ELR (cell line): ENCODE measurements at places on chromosomes 2 and 18.
A peak's percentile ranks its signal among the peaks of the same experiment; 100 is the strongest.

- peak; percentile 80 for DNase-seq
Measured at GRCh38 chr18:3814816-3815215, 364.8 kb downstream of the TGIF1 start.

- DNase-seq = peak; percentile 26
Measured at GRCh38 chr2:161556440-161556839, 67.8 kb upstream of the SLC4A10 start.

GRCh38 chr2:112960230-112960825 is 17.5 kb upstream of the IL36G start:
- no peak for DNase-seq

DNA sequence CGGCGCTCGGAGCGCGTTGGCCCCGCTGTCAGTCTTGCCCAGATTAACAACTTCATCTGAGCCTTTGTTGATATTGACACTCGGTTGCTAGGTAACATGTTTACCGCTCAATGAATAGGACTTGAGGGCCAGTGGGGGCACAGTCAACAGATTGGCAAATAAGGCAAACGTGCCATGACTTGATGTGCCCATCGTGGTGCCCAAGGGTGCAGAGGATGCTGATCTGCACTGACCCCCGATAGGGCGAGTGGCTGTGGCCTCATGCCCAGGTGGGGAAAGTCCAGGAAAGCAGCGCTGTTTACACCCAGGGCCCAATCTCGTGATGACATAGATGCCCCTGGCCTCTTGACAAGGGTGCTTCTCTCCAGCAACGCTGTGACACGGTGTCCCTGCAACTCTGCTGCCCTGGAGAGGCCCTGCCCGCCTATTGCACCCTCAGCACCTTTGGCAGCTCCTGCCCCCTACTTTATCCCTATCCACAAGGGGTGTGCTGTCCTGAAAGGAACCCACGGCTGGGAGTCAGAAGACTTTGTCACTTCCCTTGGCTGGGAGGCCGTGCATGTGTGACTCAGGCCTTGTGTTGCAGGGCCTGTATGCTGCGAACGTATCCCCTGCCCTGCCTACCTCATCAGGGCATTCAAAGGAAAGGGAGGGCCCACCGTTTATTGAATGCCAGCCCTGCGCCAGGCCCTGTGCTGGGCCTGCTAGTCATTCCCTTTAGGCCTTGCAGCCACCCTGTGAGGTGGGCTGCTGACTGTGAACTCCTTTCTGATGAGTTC is 158.0 kb downstream of the INHBB start:
- DNase-seq = peak; percentile 81

GRCh38 chr2:199882667-199883066 is 28.4 kb upstream of the C2orf69 start:
- DNase-seq = no peak

- DNase-seq = no peak
Measured at GRCh38 chr2:15107137-15107536, 454.0 kb downstream of the NBAS start.

DNA sequence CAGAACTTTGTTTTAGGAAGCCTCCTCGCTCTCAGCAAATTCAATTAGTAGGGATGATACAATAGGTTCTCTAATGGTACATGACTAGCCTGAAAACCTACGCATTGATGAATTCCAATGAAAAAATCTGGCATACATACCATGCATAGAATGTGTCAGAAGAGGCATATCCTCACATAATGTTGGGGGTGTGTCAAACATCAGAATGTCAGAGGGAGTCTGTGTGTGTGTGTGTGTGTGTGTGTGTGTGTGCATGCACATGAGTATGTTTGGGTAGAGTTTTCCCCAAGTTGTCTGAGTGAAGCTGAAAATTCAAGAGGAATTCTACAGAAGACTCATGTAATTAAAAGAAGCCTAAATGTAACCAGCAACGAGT is 78.5 kb downstream of the FIGN start:
- peak; percentile 41 for DNase-seq

DNA sequence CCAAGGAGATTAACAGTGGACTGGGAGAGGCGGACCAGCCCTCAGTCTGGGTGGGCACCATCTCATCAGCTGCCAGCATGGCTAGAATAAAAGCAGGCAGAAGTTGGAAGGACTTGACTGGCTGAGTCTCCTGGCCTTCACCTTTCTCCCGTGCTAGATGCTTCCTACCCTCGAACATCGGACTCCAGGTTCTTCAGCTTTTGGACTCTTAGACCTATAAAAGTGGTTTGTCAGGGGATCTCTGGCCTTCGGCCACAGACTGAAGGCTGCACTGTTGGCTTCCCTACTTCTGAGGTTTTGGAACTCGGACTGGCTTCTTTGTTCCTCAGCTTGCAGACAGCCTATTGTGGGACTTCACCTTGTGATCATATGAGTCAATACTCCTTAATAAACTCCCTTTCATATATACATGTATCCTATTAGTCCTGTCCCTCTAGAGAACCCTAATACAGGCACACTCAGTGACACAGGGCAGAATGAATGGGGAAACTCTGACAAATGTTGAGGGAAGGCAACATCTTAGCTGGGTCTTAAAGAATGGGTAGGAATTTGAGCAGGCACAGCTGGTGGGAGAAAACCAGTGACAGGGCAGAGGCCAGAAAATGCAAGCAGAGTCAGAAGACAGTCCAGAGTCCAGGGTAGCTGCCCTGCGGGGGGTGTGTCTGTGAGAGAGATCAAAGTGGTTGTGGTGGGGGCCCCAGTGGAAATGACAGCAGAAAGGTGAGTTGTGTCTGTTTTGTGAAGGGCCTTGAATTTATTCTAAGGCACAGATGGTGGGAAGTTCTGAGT is 108.1 kb upstream of the CD302 start:
- no peak for DNase-seq

- DNase-seq = no peak
Measured at GRCh38 chr2:31505111-31505510, 75.6 kb downstream of the SRD5A2 start.

DNA sequence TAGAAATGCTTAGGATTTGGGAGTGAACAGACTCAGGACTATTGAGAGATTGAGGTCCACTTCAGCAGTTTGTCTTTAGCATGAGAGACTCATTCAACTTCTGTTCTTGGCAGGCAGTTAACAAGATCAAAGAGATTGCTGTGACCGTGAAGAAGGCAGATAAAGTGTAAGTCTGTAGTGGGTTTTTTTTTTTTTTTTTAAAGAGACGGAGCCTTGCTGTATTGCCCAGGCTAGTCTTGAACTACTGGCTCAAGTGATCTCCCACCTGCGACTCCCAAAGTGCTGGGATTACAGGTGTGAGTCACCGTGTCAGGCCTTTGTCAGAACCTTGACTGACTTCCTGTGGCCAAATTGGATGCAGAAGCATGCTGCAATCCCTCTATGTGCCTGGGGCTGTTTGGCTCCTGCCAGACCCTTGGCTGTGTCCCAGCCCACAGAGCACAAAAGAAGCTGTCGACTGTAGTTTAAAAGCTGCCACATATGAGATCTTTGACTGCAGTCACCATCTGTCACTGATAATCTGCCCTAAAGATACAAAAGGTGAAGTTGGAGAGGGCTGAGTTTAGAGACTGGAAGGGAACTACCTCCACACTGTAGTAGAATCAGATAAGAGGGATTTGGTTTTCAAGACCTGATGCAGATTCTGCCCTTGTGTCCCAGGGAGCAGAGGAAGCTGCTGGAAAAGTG is 9.9 kb downstream of the CCT7 start:
- DNase-seq = peak; percentile 85

DNA sequence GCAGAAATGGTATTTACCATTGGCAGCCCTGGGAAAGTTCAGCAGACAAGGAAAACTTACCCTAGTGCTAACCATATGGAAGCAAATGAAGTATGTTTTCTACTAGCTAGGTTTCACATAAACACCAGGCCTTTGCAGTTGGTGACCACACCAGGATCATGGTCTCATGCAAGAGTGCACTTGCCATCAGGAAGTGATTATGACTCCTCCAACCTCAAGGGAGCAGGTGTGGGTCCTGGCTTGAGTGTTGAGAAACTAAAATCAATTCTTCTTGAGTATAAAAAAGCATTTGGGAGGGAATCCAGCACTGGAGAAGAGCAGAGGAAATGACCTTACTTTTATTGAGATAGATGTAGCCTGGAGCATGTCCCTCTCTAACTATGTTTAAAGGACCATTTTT is 56.8 kb upstream of the SPAG16 start:
- no peak for DNase-seq

- DNase-seq = no peak
Measured at GRCh38 chr2:241123816-241124536, 21.9 kb upstream of the MTERF4 start.

DNA sequence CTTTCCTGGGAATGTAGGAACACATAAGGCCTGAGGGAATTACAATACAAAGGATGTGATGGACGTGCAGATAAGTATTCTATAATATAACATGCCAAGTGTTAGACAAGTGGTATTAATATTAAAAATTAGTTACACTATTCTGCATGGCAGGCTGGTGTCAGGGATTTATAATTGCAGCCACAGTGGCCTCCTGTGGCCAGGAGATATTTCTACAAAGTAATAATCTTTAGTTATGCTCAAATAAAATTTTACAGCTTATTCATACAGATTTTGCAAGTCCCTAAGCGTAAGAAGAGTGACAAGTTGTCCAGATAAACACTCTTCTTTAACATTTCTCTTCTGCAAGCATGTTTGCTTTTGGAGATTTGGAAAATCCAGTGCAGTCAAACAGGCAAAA is 90.4 kb upstream of the CBLN2 start:
- DNase-seq = no peak

DNA sequence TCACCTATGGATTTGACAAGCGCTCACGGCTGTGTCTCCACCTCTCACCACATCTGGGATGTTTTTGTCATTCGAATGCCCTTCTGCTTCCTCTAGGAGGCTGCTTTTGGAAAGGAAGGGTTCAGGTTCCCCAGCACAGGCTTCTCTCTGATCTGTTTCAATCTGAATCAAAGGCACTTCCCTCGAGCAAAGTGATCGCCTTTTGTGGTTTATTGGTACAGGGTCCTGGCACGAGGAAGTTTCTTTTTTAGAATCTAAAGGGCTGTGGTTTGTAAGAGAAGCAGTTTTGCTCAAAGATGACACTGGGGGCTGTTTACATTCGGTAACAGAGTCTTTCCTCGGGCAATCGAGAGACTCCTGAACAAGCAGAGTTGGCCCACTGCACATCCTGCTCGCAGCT is 145.0 kb downstream of the DAW1 start:
- DNase-seq = no peak

GRCh38 chr2:202299712-202300111 is 34.1 kb downstream of the NOP58 start:
- no peak for DNase-seq

DNA sequence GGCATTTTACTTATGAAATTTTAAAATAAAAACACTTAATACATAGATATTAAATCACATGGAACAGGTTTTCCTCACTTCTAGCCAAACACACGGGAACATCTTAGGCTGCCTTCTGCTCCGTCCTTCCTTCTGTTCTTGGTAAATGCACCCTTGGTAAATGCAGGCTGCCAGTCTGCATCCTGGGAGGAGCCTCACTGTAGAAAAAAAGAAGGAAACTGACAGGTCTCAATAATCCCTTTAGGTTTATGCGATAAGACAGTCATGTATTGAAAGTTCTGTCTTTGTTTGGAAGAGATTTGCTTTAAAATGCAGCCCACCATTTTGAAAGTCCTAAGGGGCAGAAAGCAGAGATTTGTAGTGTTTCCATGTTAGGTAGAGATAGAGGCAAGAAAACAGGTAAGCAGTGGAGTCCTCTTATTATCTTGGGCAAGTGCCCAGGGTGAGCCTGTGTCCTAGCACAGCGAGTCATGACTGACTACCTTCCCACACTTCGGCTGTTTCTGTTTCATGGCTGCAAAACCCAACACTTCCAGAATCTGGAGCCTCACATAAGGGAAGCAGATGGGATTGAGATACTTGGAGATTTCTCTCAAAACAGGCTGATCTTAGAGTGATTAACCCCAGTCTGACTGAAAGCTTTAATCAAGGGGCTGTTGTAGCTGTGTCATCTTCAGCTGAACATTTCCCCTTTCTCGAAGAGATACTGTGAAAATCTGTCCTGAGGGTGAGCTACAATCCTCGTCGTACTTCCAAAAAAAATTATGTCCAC is 131.4 kb upstream of the MAP3K20 start:
- DNase-seq = no peak

DNA sequence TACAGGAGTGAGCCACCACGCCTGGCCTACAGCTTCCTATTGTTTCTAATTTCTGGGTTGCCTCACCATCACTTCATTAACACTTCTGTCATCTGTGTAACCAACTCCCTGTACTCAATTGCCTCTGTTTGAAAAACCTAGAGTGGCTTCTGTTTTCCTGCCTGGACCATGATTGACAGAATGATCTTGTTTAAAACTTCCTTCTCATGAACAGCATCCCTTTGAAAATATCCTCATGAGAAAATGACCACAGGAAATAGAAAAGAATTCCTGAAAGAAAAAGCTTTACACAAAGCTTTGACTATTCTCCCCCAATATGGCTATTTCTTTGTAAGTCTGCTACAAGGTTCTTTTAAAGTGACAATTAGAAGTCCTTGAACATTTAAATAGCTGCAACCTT is 672.3 kb downstream of the ARHGAP15 start:
- no peak for DNase-seq

- no peak for DNase-seq
Measured at GRCh38 chr2:241865416-241865956, 4.0 kb upstream of the RTP5 start.

GRCh38 chr2:12955864-12956263 is 239.1 kb downstream of the TRIB2 start:
- no peak for DNase-seq

- peak; percentile 82 for DNase-seq
Measured at GRCh38 chr2:210169516-210170195, 1.6 kb downstream of the KANSL1L start.

DNA sequence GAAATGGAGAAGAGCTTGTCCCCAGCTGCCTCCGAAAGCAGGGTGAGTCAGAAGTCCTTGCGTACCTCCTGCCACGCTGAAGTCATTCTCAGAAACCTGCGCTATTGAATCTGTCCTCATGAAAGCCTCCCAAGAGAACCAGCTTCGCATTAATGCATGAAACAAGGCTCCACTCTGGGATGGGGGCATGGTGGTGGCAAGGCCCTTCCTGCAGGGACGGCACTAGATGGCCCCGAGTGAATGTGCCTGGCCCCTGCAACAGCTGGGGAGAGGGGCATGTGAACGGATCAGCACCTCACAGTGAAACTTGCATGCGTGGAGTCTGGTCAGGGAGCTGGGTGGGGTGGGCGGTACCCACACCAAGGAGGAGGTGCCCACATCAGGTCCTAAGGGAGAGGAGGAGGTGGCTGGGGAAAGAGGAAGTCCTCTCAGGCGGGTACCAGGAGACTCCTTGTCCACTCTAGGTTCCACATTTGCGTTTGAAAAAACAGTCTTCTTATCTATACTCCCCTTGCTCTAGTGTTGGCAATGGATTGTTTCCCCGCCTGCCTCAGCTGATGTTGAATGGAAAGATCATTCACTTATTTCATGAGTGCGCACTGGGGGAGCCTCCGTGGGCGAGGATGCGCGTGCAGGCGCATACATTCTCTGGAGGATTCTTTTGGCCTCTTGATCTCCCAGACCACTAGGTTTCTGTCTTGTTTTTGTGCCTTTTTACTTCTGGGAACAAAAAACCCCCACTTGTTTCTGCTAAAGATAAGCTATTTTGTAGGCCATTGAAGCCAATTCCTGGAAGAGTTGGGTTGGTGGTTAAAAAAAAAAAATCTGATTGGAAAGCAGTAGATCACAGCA is 104.7 kb downstream of the KLHL29 start:
- DNase-seq = no peak
